ENCODE measurements at places on chromosomes 5 and 9.

DNA sequence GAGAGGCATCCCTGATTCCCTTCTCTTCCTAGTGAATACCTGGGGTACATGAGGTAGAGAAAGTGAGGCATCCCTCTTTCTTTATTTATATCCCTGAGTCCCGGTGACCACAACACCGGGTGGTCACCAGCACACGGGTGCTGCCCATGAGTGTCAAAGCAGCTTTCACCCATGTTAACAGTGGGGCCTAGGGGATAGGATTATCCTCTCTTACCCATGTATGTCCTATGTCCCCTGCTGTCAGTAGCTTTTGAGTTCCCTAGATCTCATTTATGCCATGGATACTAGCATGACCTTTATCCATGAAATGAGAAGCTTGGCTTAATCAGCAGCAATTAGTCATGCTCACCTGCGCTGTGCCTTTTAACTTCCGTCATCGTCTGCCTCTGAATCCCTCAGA lies 71.4 kb downstream of the RGMB start:
- DNase-seq = no peak

GRCh38 chr5:23446424-23446823 lies 61.0 kb upstream of the PRDM9 start:
- no peak for DNase-seq

DNA sequence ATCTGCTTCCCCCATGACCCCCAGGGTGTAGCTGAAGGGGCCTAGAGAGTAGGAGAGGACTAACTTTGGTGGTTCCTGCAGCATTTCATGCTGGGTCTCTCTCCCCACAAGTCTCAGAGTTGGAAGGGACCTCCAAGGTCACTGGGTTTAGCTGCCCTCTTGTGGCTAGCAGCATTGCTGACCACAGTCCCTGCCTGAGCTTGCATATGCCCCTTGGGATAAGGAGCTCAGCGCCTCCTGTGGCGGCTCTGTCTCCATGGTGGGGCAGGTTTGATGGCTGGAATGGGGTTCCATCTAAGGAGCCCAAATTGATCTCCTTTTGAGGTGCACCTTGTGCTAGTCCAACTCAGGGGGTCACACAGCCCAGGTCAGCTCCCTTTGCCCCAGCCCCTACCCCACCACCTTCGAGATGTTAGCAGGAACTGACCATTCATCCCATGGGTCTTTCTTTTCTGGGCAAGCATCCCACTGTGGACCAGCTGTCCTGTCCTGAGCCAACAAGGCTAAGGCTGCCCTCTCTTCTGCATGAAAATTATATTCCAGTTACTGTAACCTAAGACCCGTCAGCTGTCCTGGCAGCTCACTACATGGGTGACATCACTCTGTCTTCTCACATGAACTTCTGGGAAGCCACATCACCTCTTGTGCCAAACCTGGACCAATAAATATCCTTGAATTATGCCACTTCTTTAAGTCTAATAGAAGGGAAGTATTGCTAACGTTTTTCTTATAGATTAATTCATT lies 196.2 kb downstream of the HSPA4 start:
- DNase-seq = no peak

DNA sequence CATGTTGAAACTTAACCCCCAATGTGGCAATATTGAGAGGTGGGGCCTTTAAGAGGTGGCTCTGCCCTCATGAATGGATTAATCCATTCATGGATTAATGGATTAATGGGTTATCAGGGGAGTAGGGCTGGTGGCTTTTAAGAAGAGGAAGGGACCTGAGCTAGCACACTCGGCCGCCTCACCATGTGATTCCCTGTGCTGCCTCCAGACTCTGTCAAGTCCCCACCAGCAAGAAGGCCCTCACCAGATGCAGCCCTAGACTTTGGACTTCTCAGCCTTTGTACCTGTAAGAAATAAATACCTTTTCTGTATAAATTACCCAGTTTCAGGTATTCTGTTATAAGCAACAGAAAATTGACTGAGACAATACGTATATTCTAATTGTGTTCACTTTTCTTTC lies 272.2 kb upstream of the DMRT1 start:
- no peak for DNase-seq

GRCh38 chr5:14353726-14354474 lies 210.8 kb downstream of the TRIO start:
- DNase-seq = no peak

- no peak for DNase-seq
These were observed 68.6 kb downstream of the MLLT3 start for GRCh38 chr9:20553558-20554149.

Data from stimulated activated CD4-positive, alpha-beta T cell treated with anti-CD3 and anti-CD28 coated beads, Interleukin-1b, Interleukin-23, amount 100 ng/mL, for 1 hour (primary cell).